ENCODE measurements at places on chromosomes 16 and 17.

DNA sequence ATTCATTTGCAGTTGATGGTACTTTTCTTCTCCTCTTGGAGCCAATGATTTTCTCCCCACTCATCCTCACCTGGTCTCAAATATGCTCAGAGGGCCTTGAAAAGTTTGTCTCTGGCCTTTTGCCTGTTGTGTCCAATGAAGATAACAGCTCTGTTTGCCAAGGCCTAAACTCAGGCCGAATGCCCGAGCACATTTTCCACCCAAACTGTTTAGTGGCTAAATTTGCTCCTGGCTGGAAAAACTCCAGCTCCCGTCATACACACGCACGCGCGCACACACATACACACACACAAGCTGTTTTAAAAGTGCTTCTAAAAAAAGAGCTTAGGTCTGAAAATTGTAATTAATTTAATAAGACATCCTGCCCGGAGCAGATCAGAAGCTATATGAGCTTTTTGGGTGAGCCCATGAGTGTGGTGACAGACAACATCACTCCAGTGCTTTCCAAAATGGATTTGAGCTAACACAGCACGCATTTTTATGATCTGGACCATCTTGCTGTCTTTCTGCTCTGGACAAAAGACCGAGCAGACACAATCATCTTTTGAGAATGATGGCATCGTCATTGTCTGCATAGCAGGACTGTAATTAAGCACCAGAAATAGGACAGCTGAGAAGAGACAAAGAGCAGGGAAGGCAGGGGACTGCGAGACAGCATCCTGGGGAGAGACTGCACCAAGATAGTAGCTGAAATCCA, 48.9 kb downstream of the IRX6 start:
- no peak for DNase-seq

DNA sequence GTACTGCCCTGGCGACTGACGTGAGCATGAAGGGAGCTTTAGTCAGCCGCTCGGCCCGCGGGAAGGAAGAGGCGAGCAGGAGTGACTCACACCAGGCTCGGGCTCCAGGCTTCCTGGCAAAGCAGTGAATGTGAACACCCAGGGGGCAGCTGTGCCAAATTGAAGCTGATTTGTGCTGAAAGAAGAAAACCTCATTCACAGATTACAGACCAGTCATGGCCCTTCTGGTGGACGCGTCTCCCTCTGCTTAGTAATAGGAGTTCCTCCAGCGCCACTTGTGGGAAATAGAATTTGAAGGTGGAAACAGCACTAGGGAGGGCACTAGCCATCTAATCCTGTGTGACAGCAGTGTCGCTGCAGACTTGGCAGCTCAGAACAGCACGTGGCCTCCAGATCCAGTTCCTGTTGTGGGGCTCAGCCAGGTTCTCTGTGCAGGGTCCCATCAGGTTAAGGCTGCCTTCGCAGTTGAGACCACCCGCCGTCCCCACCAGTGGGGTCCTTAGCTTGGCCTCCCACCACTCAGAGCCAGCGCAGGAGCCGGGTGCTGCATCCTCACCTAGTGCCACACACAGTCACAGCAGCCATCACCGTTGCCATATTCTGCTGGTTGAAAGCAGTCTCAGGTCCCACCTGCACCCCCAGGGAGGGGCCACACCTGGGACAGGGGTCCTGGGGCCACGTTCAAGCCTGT, 164.5 kb upstream of the CHMP6 start:
- DNase-seq: no peak

- DNase-seq: no peak
Observed at GRCh38 chr16:27646806-27647205, 96.9 kb downstream of the KATNIP start.

GRCh38 chr17:79691931-79692330, 38.8 kb upstream of the ENPP7 start:
- no peak for DNase-seq

DNA sequence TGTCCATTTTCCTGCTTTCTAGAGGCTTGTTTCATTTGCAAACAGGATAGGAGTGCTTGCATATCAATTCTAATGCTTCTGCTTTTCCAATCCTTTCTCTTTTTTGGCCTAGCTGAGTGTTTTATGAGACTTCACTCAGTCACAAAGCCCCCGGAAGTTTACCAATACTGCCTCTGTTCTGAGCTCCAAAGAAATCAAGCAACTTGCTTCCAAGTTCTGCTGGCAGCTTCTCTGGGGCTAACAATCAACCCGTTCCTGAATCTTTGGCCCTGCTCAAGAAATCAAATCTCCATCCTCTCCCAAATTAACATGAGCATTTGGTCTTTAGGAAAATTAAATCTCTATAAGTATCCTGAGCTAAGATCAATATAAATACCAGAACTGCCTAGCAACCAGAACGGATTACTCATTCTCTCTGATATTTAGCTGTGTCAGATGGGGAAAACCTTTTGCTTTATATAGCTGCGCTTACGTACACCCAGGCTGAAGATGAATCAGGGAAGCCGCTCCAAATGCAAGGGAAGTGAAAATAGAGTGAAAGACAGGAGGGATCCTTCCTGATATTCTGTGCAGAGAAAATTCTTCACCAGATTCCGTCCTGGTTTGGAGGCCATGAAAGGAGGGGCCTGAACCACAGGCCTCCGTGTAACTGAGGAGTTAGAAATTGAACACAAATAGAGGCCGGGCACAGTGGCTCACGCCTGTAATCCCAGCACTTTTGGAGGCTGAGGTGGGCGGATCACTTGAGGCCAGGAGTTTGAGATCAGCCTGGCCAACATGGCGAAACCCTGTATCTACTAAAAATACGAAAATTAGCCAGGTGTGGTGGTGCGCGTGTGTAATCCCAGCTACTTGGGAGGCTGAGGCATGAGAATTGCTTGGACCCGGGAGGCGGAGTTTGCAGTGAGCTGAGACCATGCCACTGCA, 23.3 kb upstream of the GRB2 start:
- DNase-seq: no peak

- no peak for DNase-seq
Observed at GRCh38 chr16:66318505-66318904, 48.0 kb upstream of the CDH5 start.

- DNase-seq: no peak
Observed at GRCh38 chr16:3059723-3060242, 5.7 kb upstream of the IL32 start.

DNA sequence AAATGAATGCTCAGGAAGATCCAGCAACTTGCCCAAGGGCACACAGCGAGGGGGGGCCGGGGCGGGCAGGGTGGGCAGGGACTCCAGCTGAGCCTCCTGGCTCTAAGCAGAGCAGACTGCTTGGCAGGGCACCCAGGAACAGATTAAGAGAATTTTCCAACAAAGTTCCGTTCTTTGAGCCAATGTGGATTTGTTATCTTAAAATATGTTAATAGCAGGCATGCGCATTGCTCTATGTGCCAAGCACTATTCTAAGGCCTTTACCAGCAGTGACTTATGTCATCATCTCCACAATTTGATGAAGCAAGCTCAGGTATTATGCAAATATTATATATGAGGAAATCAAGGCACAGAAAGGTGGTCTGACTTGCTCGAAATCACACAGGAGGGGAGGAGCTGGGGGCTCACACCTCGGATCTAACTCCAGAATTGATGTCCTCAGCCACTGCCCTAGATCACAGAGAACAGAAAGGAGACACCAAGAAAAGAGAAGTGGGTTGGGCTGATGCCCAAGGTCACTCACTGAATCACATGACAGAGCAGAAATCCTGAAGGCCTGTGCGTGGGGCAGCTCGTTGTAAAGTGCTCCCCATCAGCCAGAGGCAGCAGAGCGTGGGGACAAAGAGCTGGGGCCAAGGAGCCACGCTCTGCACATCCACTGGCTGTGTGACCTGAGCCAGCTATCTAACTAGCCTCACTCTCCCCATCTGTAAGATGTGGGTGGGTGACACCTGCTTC, 23.2 kb upstream of the MEAK7 start:
- DNase-seq: no peak

DNA sequence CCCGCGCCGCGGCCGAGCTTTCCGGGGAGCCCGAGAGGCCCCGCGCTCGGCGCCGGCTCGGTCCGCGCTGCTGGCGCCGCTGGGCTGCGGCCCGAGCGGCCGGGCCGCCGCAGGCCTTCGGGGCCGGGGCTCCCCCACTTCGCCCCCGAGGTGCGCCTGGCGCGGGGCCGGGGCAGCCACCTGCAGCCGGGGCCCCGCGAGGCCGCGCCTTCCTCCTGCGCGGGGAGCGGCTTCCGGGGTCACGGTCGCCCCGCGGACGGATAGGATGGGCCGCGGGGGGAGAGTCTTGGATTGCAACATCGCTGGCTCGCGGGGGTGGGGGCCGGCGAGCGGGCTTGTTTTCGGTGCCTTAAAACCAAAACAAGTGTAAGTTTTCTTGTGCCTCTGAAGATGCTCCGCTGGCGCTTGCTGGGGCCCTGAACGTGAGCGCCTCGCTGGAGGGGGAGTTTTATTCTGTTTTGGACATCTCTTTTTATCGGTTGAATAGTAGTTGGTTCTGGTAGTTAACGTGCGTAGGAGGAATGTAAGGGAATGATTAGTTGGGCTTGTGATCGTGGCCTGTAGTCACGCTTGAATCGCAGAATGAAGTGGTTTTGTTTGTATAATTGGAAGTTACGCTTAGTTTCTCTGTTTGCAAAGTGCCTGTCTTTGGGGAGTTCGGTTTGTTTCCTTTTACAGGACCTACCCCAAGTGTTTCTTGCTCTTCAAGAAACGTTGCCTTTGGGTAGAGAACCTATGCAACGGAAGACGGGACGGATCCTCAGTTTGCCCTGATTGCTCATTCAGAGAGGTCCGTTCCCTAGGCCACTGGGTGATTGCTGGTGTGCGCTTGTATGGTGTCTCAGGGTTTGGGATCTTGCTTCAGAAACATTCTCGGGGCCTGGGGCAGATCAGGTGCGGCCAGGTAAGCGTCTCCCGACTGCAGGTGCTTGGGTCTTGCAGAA, 724 bp downstream of the UBE2I start:
- no peak for DNase-seq

- no peak for DNase-seq
Observed at GRCh38 chr16:79628501-79628975, 28.0 kb upstream of the MAF start.

DNA sequence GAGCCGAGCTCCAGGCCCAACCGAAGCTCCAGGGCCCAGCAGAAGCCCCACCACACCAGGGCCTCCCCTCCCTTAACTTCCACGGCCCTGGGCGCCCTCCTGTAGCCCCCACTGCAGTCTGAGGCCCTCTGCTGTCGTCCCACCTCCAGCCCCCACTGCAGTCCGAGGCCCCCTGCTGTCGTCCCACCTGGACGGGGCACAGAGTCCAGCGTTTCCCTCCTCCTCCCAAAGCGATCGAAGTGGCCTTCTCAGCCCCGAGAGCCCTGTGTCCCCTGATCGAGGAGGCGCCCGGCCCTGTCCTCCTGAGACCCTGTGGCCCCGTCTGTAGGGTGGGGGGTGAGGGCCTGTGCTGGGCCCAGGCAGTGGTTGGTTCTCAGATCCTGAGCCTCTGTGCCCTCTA, 25.8 kb upstream of the CACNA1H start:
- DNase-seq: no peak

DNA sequence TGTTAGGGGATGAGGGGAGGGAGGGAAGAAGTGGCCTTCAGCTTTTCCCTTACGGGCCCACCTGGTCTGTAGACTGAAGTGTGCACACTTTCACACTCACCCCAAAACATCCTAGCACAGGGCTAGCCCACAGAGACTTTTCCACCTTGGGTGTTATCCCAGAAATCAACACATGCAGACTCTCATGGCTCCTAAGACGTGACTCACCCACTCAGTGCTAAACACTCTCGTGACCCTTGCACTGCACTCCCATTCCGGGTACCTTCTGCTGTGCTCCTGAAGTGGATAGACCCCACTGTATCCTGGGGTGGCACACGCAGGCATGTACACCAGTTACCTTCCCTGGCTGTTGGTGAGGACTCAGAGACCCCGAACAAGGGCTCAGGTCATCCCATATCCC, 23.0 kb upstream of the ABCC3 start:
- DNase-seq: no peak

- DNase-seq: no peak
Observed at GRCh38 chr17:29764748-29765147, 142.0 kb upstream of the CORO6 start.

Measured in NCI-H774 (cell line).